NCI-H1417 (cell line): ENCODE measurements at places on chromosomes 3 and 15.

GRCh38 chr3:50627407-50628051, 10.6 kb downstream of the MAPKAPK3 start:
- DNase-seq: no peak

GRCh38 chr15:27382361-27383025, 411.5 kb downstream of the GABRG3 start:
- DNase-seq: peak; percentile 12

GRCh38 chr3:46700772-46701171, 420 bp upstream of the TMIE start:
- DNase-seq: peak; percentile 67

- no peak for DNase-seq
Measured at GRCh38 chr3:47565734-47566550, 12.7 kb downstream of the CSPG5 start.

DNA sequence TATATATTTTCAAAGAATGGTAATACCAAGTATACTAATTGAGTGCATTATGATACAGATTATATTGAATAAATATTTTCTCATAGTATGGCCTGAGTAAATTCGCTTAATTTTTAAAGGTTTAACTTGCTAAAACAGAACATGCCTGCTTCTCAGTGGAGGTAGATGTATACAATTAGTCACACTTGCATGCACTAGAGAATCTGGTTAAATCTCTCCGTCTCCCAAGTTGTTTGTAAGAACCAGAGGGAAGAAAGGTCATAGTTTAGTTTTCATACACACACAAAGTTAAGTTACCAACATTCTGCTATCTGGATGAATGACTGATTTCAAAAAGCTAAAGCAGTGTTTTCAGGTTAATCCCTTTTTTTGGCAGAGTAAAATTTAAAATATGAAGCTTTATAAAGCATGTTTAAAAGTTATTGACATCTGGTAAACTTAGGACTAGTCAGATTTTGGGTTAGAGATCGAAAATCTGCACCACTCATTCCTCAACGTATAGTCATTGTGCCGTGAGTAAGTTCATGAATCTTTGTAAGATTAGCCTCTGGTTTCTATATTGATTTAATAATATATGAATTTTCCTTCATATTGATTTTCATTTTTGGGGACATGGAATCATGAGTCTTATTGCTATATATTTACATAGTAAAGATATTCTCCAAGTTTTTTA, 117.6 kb upstream of the SAMMSON start:
- no peak for DNase-seq

GRCh38 chr3:177447938-177448337, 250.7 kb upstream of the TBL1XR1 start:
- DNase-seq: peak; percentile 17

GRCh38 chr3:34267088-34267487, 468.7 kb downstream of the PDCD6IP start:
- no peak for DNase-seq
